ENCODE measurements at places on chromosomes 7 and 10.

DNA sequence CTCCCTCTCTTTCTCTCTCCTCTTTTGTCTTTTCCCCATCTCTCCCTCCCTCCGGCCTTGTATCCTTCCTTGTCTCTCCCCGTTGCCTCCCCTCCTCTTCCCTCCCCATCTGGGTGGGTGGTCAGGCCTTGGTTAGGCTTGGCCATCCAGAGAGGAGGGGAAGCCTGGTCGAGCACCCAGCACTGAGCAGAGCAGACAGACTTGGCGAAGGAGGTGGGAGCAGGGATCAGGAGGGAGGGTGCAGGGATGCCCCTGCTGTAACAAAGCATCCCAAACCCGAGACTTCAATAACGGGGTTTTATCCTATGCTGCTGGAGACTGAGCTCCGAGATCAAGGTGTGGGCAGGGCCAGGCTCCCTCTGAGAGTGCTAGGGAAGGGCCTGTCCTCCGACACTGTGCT lies 97.3 kb downstream of the PAXIP1 start:
- no peak for DNase-seq

- DNase-seq: peak; percentile 24
Measured at GRCh38 chr7:33050535-33051318, 11.8 kb downstream of the NT5C3A start.

GRCh38 chr10:95728526-95728925 lies 27.4 kb upstream of the ENTPD1 start:
- DNase-seq: no peak

DNA sequence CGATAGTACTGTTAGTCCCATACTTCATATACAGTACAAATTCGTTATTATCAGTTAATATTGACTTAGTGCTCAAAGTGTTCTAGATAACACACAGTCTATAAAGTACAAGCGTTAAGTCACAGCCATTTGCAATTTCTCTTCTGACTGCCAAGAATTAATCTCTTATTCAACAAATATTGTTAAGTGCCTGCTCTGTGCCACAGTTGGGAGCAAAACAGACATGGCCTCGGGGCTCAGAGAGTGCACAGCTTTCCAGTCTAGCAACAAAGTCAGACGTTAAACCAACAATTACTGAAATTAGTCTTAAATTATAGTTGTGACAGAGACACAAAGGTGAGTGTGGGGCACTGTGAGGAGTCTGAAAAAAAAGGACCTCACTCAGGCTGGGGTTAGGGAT lies 113.0 kb upstream of the DPP6 start:
- DNase-seq: no peak

DNA sequence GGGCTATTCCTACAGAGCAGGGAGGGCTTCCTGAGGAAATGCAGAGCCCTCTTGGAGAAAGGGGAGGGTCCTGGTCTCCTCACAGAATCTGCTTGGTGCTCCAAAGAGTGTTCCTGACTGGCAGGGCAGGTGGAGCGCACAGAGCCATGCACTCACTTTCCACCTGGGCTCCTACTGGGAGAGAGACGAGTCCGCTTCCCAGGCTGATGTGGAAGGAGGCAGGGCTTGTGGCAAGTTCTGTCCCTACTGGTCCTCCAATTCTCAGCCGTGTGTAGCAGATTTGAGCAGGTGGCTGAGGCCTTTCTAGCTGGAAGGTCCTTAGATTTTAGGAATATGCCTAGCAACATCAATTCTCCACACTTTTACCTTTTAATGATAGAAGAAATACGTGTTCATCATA lies 111.5 kb upstream of the MKI67 start:
- DNase-seq: no peak

DNA sequence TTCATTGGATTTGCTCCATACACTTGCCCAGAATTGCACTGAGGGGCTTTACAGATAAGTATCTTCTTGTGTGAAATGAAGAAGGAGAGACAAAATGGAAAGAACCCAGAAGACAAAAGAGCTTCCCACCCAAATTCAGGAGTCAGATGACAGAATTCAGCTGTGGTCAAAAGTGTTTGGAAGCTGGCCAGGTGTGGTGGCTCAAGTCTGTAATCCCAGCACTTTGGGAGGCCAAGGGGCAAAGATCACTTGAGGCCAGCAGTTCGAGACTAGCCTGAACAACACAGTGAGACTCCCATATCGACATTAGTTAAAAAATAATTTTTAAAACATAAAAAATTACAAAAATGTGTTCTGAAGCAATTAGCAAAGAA lies 27.1 kb downstream of the DUSP5 start:
- DNase-seq: no peak

- DNase-seq: no peak
Measured at GRCh38 chr7:47786557-47787248, 161.6 kb downstream of the PKD1L1 start.

GRCh38 chr7:134407311-134407710 lies 51.6 kb downstream of the AKR1B1 start:
- no peak for DNase-seq

- DNase-seq: peak; percentile 83
Measured at GRCh38 chr10:110641256-110641655, 2.9 kb upstream of the RBM20 start.

DNA sequence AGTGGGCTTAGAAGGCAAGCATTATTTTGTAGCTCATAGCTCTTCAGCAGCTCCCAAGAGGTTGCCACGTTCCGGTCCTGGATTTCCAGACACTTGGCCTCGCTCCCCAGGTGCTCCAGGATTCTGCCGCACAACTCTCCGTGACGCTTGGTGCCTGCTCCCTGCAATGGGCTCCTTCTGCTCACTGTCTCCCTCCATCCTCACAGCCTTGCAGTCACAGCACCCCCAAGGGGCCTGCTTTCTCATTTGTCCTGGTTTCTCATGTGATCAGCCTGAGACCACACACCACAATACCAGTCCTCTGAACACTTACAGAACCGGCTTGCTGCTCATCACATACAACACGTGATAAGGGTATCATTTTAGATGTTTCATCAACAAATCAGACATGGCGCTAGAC lies 9.8 kb downstream of the IGFBP3 start:
- no peak for DNase-seq

GRCh38 chr10:19638896-19639233 lies 177.4 kb upstream of the PLXDC2 start:
- no peak for DNase-seq

DNA sequence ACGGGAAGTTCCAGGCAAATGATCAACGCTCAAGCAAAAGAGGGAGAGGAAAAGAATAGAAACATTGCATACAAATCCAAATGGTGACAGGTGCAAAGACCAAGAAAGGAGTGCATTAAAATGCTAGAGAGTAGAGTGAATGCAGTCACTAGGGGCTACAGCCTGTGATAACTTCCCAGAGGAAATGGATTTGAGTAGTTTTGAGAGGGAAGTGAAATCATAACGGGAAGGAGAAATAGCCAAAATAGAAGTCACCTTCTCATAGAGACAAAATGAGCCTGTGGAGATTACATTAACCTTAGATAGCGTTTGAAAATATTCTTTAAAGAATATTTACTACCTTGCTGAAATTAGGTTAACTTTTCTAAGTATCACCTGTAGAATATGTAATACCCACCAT lies 26.5 kb downstream of the NUP42 start:
- DNase-seq: no peak

DNA sequence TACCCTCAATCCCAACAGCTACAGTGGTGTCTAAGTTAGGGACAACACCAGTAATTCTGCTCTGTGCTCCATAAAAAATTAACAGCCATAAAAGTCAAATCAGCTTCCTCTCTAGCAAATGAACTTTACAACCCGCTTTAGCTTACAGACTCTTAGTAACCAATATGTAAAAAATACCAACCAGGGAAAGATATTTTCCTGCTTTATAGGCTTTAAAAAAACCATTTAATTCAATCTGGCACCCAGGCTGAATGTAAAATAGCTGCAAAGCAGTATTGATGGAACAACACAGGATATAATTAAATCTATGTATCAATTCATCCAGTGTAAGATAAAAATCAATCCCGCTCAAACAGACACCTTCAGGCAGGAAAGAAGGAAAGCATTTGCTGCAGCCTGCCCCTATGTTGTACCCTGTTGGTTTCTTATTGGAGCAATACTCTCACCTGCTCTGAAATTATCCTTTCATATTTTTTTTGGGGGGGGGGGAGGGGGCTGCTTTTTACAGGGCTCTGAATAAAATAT lies 98.6 kb downstream of the NXPH1 start:
- DNase-seq: no peak

- no peak for DNase-seq
Measured at GRCh38 chr7:11648101-11648500, 183.9 kb downstream of the THSD7A start.

- DNase-seq: no peak
Measured at GRCh38 chr10:69502589-69502988, 51.3 kb downstream of the TSPAN15 start.

DNA sequence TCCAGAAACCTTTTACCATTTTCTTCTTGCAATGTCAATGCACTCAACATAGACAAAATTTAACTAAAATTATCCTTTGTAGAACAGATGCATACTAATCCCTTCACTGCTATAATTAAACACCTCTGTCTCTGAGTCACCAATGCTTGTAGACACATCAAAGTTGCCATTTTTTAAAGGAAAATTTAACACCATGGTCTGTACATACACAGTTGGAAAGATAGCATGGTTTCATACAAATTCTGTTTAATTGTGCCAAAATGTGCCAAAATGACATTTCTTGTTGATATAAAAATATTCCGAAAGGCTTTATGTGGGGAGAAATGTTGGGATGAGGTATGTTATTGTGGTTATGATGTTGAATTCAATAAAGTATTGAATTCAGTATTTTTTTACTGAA lies 125.8 kb downstream of the NEUROD6 start:
- DNase-seq: no peak

DNA sequence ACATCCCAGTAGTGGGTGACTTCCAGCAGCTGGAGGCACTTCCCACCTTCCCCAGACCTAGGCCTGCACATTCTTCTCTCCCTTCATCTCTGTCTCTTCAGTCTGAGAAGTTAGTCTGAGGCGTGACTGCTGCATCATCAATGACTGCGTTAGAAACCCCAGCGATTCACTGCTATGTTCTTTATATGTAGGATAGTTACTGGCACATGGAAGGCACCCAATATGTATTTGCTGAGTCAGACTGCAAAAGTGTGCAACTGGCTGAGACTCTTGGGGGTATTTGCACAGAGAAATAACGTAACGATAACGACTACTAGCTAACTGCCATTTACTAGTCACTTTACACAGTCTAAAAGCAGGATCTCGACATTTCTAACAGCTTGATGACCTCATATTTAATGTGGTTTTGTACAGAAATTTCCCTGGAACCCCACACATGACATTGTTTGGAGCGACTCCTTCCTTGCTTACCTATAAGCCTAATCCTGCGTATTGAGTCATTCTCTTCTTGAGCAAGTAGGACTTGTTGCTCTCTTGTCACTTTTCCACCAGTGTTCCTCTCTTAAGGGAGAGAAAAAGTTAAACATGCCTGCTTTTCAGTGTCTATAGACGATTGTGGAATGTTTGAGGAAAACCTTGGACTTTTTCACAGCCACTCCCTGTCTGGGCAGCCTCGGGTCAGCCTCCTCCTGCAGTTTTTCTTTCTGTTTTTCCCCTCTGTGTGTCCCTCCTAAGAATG lies 45.5 kb downstream of the THNSL1 start:
- DNase-seq: no peak

DNA sequence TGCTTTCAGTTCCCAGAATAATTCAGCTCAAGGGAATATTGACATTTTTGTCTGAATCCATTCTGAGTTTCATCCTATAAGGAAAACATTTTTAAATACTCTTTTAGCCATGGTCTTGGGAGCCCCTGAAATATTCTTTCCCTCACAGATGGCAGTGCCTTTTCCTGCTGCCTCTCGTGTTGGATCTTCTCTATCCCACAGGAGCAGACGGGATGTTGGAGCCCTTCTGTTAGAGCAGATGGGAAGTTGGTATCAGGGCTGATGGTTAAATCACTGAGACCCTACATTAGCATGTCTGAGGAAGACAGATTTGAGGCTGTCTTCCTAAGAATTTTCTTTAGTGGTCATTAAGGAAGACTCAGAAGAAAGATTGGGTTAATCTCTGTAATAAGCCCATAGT lies 737.8 kb downstream of the LRMDA start:
- DNase-seq: no peak

GRCh38 chr10:100998183-100998990 lies 1.2 kb upstream of the LZTS2 start:
- peak; percentile 63 for DNase-seq

DNA sequence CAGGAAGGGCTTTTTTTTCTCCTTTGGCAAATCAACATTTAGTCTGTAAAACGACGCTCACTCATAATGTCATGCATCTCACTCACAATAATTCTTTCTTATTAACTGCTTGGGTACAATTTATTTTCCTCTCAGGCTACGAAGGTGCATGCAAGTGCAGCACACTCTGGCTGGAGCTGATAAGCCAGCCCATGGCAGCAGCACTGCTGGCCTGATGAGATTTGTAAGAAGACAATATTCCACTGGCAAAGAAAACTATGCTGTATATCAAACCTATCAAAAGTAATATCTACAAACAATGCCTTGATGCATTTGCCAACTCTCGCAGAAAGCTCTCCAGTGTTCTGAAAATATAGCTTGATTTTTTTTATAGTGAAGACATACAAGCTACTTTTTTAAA lies 170.0 kb upstream of the PHF14 start:
- no peak for DNase-seq

DNA sequence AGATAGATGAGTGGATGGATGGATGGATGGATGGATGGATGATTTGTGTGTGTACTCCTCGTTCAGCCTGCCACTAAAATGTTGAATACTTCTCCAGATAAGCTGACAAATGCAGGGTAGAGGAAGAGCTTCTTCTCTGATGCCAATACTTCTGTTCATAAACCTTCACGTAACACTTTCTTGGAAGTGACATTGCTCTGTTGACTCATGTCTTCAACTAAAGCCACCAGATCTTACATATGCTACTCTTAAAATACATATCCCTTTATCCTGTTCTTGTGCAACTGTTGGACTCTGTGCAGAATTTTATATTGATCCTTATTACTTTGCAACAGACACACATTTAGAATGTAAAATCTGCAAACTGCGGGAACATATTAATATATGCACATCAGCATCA lies 26.9 kb downstream of the PIK3AP1 start:
- no peak for DNase-seq

DNA sequence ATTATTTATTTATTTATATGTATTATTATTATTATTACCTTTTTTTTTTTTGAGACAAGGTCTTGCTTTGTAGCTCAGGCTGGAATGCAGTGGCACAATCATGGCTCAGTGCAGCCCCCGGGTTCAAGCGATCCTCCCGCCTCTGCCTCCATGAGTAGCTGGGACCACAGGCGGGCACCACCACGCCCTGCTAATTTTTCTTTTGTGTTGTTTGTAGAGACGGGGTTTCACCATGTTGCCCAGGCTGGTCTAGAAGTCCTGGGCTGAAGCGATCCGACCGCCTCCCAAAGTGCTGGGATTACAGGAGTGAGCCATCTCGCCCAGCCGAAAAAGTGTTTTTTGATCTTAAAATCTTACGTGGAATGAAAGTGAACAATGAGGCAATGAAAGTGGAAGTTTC lies 79.4 kb upstream of the C1GALT1 start:
- DNase-seq: no peak

- peak; percentile 27 for DNase-seq
Measured at GRCh38 chr7:83365746-83366145, 203.1 kb upstream of the PCLO start.

GRCh38 chr10:78371136-78371535 lies 337.5 kb downstream of the RPS24 start:
- no peak for DNase-seq

- peak; percentile 22 for DNase-seq
Measured at GRCh38 chr7:119196183-119196582, 971.7 kb downstream of the ANKRD7 start.

All from NCI-H2227 treated with DMSO at 0.1 percent for 48 hours (cell line).